ENCODE measurements at places on chromosomes 16 and 17.

DNA sequence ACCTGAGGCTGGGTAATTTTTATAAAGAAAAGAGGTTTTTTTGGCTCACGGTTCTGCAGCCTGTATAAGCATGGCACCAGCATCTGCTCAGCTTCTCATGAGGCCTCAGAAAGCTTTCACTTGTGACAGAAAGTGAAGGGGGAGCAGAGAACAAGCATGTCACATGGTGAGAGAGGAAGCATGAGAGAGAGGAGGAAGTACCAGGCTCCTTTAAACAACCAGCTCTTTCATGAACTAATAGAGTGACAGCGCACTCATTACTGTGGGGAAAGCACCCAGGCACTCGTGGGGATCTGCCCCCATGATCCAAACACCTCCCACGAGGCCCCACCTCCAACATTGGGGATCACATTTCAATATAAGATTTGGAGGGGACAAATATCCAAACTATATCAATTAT lies 86.8 kb downstream of the USP32 start:
- DNase-seq, result peak; percentile 53

DNA sequence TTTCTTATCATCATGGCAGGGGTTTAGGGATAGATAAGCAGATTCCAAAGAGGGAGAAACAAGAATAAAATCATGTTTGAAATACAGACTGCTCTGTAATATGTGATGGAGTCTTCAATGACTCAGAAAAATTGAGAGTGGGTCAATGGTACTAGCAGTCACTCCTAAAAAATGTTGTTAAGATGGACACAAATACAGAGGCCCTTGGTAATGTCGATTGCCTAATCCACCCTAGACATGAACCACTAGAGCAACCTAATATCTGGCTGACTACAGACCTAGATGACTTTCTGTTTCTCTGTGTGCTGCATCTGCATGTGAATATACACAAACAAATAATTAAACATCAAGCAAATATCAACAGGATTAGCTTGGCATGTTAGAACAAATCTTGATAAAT lies 135.8 kb downstream of the CDH8 start:
- no peak for DNase-seq

- no peak for DNase-seq
Measured at GRCh38 chr16:15739464-15739863, 89.4 kb downstream of the NDE1 start.

- no peak for DNase-seq
Measured at GRCh38 chr17:81845881-81846742, 11.3 kb upstream of the PPP1R27 start.

- no peak for DNase-seq
Measured at GRCh38 chr16:46801428-46802049, 29.4 kb downstream of the C16orf87 start.

DNA sequence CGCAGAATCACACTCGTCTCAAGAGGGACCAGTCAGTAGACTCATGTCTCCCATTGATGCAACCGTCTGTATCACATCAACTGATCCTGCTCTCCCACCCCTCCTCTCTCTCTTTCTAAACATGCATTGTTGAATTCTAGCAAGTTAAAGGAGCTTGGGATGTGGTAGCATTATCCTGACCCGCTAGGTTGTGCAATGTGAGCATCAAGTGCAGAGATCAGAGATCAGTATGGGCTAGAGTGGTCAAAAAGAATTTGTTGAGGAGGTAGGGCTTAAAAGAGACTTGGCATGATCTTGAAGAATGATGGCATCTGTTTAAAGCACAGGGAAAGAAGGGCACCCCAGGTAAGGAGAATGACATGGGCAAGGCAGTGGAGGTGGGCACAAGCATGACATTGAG lies 38.7 kb downstream of the PRSS54 start:
- DNase-seq, result no peak

GRCh38 chr17:38507436-38507835 lies 79.2 kb downstream of the ARHGAP23 start:
- no peak for DNase-seq

GRCh38 chr17:48618256-48618896 lies 3.3 kb upstream of the HOXB8 start:
- DNase-seq, result peak; percentile 84

GRCh38 chr17:39283098-39283497 lies 57.4 kb upstream of the STAC2 start:
- no peak for DNase-seq

- DNase-seq, result no peak
Measured at GRCh38 chr16:10753670-10754069, 10.0 kb downstream of the NUBP1 start.

DNA sequence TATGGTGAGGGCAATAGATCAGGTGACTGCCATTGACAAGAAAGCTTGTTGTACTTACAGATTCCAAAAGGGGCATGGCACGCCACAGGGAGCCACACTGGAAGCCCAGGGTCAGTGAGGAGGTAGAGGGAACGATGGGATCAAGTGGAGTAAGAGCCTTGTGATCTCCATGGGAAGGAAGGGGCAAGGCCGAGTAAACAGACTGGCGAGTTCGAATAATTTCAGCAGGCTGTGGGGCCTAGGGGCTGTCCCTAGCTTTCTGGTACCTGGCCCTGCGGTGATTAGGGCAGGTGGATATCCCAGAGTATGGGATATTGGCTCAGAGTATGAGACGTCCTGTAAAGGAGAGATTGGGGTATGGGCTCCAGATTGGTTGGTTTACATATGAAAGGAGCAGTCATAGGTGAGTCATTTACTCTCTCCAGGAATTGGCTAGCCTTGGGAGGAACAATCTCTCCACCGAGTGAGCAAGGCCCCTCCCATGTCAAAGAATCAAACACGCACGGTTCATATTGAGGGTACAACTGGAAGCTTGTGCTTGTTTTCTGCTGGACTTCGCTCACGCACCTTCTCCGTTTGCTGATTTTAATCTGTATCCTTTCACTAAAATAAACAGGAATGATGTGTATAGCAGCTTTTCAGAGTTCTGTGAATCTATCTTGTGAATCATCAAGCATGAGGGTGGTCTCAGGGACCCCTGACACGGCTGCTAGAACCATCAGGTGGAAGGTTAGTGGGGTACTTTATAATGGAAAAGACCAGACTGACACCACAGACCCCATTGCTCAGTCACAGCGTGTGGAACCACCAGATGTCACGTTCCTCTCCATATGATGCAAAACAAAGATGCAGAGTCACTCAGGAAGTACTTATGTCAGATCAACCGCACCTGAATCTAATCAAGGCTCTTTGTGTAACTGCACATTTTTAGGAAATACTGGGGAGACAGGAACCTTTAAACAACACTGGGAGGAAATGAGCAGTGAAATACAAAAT lies 27.9 kb downstream of the GABARAPL2 start:
- DNase-seq, result peak; percentile 70

GRCh38 chr16:13186813-13187212 lies 285.4 kb downstream of the SHISA9 start:
- DNase-seq, result no peak

GRCh38 chr17:21251337-21252010 lies 1.7 kb downstream of the NATD1 start:
- DNase-seq, result no peak

- no peak for DNase-seq
Measured at GRCh38 chr17:34639706-34640425, 60.5 kb downstream of the TMEM132E start.

DNA sequence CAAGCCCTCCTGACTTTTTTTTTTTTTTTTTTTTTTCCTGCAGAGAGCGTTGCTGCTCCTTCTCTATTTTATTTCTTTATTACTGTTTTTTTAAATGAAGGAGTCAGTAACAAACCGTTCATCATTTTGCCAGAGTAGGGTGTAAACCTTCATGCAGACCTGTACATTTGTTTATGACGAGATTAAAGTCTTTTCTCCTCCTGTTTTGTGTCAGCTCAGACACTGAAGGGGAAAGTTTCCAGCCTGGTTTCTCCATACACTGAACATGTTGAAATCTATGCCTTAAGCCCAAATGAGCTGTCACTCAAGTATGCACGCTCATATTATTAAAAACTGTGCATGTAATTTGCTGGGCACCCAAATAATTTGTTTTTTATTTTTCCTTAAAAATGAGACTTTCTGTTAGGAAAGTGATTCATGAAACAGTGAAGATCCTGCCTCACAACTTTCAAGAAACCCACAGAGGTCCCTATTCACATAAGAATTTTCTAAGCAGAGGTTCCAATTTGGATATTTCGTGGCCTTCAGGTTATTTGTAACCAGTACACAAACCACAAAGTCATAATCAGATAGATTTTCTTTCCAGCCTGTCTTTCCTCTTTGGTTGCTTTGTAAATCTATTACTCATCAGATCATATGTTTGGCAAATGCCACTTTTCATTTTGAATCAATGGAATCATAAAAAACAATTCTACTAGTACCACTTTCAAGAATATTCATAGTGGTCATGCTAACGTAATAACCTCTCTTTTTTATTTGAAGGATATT lies 700.3 kb downstream of the MAF start:
- peak; percentile 84 for DNase-seq

- DNase-seq, result no peak
Measured at GRCh38 chr17:42339221-42339620, 49.0 kb downstream of the STAT3 start.

DNA sequence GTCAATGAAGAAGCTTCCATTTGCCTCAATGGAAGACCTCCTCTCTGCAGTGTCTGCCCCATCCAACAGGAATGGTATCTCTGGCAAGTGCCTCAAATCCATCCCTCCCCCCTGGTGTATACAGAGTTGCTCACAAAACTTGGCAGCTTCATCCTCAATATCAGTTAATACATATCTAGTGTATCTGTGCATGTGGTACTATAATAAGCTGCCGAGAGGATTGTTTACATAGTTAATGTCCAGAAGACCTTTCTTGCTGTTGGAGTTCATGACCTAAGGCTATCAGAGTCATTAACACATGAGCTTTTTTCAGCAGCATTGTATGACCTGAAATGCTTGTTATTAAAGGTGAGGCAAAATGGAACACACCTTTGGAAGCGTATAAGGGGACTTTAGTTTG lies 14.0 kb upstream of the RASL10B start:
- no peak for DNase-seq

- DNase-seq, result no peak
Measured at GRCh38 chr17:4365628-4366326, 698 bp downstream of the UBE2G1 start.

DNA sequence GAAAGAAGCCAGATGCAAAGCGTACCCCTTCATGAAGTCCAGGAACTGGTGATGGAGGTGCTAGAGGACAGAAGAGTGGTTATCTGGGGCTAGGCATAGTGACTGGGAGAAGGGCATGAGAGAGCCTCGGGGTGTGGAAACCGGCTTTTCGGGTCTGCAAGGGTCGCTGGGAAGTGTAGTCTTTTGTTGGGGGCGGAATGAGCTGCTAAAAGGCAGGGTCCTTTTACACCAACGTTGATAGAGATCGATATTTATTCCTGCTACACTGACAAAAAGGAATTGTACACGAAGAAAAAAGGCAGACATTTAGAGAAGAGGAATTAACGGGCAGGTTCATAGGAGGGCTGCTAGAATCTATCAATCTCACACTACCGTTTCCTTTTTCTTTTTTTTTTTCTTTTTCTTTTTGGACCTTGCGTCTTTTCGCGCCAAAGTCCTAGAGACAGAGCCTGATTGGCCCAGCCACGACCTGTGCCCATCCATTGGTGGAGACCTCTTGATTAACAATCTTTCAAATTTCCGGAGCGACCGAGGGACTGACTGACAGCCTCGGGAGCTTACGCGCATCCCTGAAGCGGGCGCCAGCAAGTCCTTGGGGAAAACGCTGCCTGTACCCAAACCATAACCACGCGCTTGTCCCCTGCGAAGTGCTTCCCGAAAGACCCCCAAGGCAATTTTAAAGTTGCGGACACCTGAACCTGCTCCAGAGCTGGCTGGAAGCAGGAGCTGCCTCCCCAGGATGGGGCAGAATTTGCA lies 27.7 kb upstream of the DHRS7B start:
- peak; percentile 93 for DNase-seq

GRCh38 chr16:57472665-57473060 lies 10.2 kb downstream of the POLR2C start:
- no peak for DNase-seq

DNA sequence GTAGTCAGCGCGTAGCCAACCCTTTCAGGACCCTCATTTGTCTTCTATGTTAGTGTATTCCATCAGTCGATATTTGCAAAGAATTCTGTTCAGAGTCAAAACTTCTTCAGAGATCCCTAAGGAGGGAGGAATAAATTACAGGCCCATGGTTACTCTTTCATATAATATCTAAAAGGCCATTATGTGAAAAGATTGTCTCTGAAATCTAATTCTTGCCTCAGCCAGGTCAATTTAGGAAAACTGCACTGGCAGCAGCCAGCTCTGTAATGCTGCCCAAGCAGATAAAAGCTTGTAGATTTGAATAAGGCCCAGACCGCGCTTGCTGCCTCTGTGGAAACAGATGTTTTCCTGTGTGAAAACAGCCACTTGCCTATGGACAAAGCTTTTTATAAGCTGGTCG lies 379.8 kb downstream of the CNTNAP4 start:
- DNase-seq, result no peak

GRCh38 chr17:74452841-74453661 lies 13.4 kb upstream of the CD300A start:
- no peak for DNase-seq

DNA sequence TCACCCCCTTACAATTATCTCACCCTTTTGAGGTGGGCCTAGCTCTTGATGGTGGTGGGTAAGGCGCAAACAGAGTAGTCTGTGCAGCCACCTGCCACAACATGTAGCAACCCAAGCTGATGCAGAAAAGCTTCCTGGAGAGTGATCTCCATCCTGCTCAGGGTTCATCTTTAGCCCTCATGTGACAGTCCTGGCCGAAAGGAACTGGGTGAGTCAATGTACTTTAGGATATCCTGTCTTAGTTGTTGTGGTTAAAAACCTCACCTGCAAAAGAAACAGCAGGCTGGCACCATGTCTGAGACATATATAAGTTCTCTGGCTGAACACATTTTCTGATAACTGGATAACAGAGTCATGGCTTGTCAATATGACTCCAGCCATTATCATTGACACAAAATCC lies 183.5 kb upstream of the CPHXL start:
- peak; percentile 19 for DNase-seq

DNA sequence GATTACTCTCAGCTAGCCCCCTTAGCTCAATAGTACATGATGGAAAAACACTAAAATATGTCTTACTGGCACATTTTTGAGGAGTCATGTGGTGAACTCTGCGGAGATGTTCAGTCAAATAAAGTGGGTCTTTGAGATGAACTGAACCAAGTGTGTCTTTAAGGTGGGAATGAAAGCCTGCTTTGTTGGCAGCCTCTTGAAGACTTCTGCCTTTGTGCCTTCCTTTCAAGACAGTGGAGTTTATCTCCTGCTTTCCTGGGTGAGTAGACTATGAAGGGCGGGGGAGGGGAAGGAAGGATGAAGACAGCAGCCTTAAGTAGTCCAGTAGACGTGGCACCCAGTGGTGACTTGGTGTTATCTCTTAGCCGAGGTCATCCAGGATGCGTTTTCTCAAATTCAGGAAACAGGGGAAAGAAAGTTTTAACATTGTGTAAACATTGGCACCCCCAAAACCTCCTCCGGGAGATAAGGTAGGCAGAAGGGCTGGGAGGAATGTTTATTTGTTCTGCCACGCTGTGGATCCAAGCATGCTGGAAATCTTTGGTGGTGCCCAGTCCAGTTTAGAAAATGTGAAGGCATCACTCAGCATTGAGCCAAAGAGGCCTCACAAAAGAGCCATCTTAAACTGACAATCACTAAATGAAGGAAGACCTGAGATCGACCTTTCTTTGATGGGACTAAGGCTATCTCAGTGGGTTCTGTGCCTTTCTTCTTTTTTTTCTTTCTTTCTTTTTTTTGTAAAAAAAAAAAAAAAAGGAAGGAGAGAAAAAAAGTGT lies 220.6 kb downstream of the FTO start:
- no peak for DNase-seq

Measured in activated CD4-positive, alpha-beta T cell treated with anti-CD3 and anti-CD28 coated beads, Interleukin-10, Interleukin-2, amounts not matched to agents 100 ng/mL and 50 ng/mL, durations not matched to agents 16 hours and 8 hours (primary cell).